Hematopoietic multipotent progenitor cell treated with erythropoietin and hydrocortisone succinate and interleukin-3 and kit ligand, for 17 days (in vitro differentiated cells): ENCODE measurements at places on chromosomes 16 and 17.
A peak's percentile ranks its signal among the peaks of the same experiment; 100 is the strongest.

DNA sequence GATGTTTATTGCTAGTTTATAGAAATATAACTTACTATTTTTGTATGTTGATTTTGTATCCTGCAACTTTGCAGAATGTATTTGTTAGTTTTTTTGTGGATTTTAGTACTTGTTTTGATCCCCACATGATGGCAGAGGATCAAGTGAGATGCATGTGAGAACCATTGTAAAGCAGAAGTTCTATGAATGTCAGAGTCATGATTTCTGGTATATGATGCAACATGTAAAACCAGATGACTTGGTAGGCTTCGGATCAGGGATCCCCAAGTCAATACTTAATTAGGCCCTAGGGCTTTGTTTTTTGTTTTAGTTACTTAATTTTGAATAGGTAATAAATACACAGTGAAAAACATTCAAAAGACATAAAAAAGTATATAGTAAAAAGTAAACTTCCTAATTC is 45.8 kb downstream of the ESRP2 start:
- DNase-seq, result no peak

DNA sequence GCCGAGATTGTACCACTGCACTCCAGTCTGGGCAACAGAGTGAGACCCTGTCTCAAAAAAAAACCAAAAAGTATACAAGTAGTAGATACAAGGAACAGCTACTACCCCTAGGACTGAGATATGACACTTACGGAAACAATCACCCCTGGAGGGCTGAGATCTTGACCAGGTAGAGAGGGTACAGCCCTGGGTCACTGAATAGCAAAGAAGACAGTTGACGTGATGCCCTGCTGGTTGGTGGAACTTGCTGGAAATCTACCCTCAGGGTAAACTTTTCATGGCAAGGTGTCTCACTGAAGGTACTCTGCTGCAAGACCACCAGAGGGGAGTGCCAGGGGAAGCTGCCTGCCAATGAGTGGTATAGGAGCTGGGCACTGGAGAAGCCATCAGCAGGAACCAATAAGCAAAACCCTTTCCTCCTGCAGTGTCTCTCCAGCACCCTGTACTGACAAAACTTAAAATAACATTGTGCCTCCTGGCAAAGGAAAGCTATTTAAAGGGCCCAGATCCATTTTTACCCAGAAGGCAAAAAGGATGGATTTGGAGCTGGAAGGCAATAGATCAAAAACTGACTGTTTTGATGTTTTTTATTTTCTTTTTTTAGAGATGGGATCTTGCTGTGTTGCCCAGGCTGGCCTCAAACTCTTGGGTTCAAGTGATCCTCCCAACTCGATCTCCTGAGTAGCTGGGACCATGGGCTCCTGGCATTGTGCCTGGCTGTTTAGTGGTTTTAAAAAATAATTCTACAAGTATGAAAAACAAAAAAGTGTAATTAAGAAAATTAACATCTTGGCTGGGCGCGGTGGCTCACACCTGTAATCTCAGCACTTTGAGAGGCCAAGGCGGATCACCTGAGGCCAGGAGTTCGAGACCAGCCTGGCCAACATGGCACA is 11.3 kb upstream of the PDXDC1 start:
- no peak for DNase-seq

DNA sequence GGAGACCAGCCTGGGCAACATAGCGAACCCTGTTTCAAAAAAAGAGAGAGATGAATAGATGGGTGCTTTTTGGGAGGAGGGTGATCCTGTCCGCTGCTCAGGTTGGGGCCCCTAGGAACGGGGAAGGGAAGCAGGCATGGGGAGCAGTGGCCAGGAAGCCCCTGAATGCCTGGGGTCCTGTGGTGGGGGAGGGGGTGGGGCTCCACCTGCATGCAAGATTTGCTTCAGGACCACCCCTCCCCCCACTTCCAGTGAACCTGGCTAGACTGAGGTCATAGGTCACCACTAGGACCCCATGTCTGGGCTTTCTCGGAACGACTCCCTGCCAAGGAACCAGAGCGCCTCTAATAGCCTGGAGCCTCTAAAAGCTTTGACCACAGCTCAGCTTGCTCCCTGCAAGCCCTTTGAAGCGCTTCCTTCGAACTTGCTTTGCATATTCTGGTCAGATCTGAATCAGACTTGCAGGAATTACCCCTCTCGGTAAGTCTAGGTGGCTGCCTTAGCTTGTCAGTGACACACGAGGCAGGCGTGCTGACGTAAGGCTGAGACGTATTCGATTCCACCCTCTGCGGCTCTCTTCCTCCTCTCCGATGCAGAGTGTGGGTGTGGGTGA is 3.7 kb downstream of the SOCS3 start:
- no peak for DNase-seq

- DNase-seq, result no peak
Measured at GRCh38 chr16:31869511-31870201, 4.0 kb upstream of the ZNF267 start.

GRCh38 chr17:49443862-49444261 is 29.2 kb upstream of the PHB1 start:
- DNase-seq, result no peak

DNA sequence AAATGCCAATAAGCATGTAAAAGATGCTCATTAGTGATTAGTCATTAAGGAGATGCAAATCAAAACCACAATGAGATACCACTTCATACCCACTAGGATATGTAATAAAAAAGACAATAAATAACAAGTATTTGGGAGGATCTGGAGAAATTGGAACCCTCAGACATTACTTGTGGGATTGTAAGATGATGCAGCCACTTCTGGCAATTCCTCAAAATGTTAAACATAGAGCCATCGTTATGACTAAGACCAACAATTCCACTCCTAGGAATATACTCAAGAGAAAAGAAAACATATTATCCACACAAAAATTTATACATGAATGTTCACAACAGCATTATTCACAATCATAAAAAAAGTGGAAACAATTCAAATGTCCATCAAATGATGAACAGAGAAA is 336.2 kb upstream of the PMFBP1 start:
- no peak for DNase-seq

DNA sequence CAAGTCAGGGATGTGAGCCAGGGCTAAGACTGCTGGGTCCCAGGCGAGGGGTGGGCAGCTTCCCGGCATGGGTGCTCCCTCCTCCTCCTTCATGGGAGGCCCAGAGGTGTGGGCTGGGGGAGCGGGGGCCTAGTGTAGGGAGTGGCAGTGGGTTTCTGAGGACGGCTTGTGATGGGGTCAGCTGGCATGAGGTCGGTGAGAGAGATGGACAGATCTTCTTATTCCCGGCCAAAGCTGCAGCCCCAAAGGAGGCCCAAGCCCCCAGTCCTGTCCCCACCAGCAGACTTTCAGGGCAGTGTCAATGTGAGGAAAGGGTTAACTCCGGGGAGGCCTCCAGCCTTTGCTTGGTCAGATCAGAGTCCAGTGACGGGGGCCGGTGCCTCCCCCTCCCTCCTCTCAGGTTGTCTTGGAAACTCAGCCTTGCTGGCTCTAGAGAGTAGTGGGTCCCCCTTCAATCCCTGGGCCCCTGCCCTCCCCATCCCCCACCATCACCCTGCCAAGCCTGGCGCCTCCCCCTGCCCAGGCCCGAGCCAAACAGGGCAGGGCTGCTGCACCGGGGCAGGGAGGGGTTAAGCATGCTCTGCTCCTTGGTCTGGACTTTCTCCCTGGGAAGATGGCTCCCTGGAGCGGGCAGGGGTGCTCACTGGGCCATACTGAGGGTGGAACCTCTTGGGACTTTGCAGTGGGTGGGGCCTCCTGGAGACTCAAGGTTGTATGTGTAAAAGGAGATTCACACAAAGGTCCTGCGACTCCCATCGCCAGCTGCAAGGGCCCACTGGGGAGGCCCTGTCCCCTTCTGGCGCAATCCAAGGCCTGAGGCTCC is 12.4 kb downstream of the NAT9 start:
- no peak for DNase-seq

- DNase-seq, result no peak
Measured at GRCh38 chr17:80986816-80987475, 4.7 kb upstream of the CHMP6 start.

- DNase-seq, result no peak
Measured at GRCh38 chr16:68382296-68382718, 66.0 kb downstream of the SMPD3 start.

- DNase-seq, result no peak
Measured at GRCh38 chr17:3867606-3868005, 21.6 kb upstream of the NCBP3 start.

DNA sequence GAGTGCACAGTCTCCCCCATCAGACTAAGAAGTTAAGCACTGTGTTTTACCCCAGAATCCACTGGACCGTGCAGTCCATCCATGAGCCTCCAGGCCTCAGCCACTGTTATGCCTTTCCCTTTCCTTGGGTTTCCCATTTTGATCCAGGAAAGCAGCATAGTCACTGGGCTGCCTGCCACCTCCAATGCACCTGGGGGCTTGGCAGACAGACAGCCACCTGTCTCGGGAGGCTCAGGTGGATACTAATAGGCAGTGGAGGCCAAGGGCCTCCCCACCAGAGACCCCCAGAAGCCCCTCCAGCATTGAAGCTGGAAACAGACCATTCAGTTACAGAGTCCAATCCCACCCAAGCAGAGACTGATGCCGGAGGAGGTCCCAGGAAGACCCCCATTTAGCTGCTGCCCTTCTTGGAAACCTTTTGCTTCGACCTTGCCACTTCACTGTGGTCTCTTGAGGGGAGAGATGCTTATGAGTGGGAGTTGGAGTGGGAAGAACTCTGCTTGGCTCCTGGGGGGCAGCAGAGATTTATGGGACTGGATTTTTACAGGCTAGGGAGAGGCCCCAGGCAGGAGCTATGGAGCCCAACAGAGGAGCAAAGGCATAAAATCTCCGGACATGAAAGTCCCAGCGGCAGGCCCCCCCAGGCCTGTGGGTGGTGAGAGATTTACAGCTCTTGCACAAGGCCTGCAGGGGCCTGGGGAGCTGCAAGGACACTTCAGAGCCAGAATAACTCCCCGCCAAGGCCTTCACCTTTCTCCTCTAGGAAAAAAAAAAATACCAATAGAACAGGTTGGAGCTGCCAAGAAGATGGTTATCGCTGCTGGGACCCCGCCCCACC is 12.2 kb upstream of the SP2 start:
- no peak for DNase-seq

DNA sequence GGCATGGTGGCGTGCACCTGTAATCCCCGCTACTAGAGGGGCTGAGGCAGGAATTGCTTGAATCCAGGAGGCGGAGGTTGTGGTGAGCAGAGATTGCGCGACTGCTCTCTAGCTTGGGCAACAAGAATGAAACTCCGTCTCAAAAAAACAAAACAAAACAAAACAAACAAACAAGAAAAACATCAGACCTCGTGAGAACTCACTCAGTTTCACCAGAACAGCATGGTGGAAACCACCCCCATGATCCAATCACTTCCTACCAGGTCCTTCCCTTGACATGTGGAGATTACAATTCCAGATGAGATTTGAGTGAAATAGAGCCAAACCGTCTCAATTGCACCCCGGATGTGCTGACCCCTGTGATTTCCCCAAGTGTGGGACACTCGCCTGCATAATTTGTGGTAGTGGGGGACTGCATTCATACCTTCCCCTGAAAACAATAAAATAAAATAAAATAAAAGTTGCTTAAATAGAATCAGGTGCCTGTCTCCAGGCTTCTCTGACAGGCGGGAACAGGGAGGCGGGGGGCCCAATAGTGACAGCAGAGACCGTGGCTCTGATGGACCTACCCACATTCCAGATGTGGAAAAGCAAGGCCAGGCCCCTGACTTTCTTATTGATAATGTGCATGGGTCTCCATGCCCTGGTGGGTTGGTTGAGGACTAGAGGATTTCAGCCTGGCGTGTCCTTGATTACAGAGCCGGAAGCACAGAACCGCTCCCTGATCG is 13.1 kb downstream of the ZSCAN10 start:
- no peak for DNase-seq

- DNase-seq, result peak; percentile 51
Measured at GRCh38 chr16:84647828-84648594, at the start of gene KLHL36. Gene KLHL36, plus strand, starts transcription at chr16:84648511. Its CDS starts 2,357 bp downstream, at chr16:84650868.

DNA sequence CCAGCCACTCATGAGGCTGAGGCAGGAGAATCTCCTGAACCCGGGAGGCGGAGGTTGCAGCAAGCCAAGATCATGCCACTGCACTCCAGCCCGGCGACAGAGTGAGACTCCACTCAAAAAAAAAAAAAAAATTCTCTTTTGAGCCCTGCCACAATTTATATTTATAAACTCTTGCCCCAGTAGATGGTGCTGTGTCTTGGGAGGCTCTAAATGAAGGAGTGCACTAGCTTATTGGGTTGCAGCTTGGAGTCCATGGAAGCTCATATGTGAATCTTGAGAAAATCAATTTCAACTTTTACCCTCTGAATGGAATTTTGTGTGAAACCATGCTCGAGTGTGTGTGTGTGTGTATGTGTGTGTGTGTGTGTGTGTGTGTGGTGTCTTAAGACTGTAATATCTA is 420.1 kb downstream of the HS3ST4 start:
- no peak for DNase-seq

DNA sequence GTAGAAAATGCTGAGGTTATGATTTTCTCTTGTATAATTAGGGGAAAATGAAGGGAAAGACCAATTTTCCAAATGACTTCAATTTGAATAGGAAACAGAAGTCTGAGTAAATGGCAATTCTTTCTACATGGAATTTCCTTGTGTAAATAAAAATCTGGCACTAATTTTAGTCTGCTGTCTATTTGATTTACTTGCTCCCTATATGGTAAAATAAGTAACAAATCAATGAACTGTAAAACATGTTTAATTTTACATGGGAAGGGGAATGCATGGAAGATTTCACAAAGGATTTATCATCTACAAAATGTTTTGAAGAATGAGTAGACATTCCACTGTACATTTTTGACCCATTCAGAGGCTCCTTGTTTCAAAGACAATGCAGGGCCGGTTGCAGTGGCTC is 811.6 kb upstream of the GOT2 start:
- DNase-seq, result no peak

DNA sequence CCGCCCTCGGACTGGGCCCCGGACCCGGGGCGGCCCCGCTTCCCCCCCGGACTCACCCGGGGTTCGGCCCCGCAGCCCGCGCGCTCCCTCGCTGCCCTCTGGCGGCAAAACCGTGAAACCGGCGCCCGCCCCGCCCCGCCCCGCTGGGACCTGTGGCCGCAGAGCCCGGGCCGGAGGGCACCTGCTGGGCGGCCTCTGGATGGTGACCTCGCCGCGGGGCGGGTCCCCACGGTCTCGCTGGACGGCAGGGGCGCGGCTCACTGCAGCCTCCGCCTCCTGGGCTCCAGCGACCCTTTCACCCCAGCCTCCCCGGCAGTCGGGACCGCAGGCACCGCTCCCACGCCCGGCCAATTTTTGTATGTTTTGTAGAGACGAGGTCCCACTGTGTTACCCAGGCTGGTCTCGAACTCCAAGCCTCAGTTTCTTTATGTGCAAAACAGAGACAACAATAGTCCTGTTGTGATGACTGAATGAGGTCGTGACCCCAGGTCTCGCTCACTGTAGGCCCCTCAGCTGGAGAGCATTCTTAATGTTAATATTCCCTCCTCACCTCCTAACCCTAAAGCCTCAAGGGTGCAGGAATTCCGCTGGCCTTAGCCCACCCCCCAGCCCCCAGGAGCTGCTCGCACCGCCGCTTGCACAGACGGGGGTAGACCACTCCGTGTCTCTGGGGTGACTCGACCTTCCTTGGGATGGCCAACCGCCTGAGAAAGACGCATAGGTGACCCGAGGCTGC is 33.7 kb upstream of the RPH3AL start:
- no peak for DNase-seq
